ENCODE measurements at places on chromosomes 2 and 18. TPM values are rescaled to one million over a fixed set of nuclear protein-coding genes. Genes with fewer than 3 reads are reported as not detected.

Gene STARD6
- total RNA-seq, result not detected

DNA sequence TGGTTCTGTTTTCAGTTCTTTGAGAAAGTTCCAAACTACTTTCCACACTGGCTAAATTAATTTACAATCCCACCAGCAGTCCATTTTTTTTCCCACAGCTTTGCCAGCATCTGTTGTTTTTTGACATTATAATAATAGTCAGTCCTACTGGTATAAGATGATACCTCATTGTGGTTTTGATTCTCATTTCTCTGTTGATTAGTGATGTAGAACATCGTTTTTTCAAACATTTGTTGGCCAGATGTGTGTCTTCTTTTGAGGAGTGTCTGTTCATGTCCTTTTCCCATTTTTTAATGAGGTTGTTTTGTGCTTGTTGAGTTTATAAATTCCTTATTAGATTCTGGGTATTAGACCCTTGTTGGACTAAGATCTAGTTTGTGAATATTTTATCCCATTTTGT is 376.8 kb upstream of the NT5C1B start:
- no peak for DNase-seq
- no peaks in the 10 kb centered on the region for H3K27me3 ChIP-seq
- no peak overlapping the region for H3K27ac ChIP-seq
- no peak overlapping the region for H3K4me3 ChIP-seq

DNA sequence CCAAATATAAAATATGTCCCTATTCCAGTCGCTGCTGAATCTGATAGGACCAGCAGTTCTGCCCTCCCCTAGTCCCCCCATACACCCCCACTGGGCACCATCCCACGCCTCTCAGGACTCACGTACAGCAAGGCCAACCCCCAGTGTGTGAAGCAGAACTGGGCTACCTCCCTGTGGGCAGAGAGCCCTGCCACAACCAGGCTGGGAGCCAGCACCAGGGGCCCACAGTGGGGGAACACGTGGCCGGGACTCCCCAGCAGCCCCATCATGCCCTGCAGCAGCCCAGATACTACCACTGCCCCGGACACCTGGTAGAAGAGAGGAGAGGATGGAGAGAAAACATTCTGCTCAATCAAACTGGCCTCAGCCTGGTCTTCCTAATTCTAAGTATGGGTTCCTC is 1.3 kb downstream of the SLC23A3 start:
- no peaks in the 10 kb centered on the region for H3K27me3 ChIP-seq
- DNase-seq, result no peak
- no peak overlapping the region for H3K4me3 ChIP-seq

DNA sequence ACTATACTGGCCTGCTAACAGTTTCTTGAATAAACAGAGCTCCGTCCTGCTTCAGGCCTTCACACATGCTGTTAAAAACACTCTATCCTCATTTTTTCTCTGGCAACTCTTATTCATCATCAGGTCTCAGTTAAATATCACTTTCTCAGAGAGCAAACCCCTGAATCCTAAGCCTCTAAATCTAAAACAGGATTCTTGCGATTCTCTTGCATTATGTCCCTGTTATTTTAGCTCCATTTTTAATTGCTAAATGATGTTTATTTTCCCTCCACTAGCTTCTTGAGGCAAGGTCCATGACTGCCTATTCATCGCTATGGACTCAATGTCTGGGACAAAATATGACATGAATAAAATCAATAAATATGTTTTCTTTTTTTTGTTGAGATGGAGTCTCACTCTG is 190.7 kb upstream of the SMAD7 start:
- no peak for DNase-seq
- peak overlapping the region; percentile 67 for H3K27ac ChIP-seq
- no peak overlapping the region for H3K4me3 ChIP-seq
- no peaks in the 10 kb centered on the region for H3K27me3 ChIP-seq

Gene CRACDL
- 17.0 TPM for total RNA-seq

- peaks cover 41% of the 10 kb centered on the region for H3K4me1 ChIP-seq
- no peak overlapping the region for H3K4me3 ChIP-seq
- DNase-seq, result no peak
- no peaks in the 10 kb centered on the region for H3K36me3 ChIP-seq
- H3K27me3 ChIP-seq, result no peaks in the 10 kb centered on the region
- no peak overlapping the region for H3K27ac ChIP-seq
Observed at GRCh38 chr2:200744201-200744602, 67.5 kb upstream of the BZW1 start.

Gene RIT2
- not detected for total RNA-seq

Gene CXCR1
- not detected for total RNA-seq

- H3K27ac ChIP-seq, result no peak overlapping the region
- H3K27me3 ChIP-seq, result no peaks in the 10 kb centered on the region
- no peak overlapping the region for H3K4me3 ChIP-seq
- DNase-seq, result no peak
Observed at GRCh38 chr2:173326806-173327205, 27.9 kb upstream of the CDCA7 start.

DNA sequence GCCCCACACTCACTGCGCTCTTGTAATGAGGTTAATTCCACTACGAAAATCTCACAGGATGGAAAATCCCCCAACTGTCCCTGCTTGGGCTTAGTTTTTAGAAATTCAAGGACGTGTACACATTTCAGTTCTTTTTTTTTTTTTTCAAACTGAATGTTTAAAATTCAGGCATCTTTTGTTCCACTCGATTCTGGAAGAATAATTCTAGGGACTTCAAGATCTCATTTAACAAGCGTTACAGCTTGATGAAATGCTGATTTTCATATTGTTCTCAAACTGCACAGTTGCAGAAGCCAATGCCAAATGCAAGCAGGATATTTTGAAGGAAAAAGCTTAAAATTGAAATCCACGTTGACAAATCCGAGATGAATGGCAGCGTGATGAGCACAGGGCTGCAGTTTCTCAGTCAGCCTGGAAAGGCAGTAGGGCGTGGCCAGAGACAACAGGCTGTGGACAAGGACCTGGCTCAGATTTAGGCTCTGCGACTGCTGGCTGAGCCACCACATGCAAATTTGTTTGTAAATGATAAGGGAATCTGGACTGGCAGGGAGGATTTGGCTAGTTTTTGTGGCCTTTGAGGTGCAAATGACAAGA is 128.1 kb upstream of the MYCN start:
- H3K4me3 ChIP-seq, result no peak overlapping the region
- H3K4me1 ChIP-seq, result peaks cover 11% of the 10 kb centered on the region
- H3K27ac ChIP-seq, result no peak overlapping the region
- peaks cover 16% of the 10 kb centered on the region for H3K27me3 ChIP-seq

GRCh38 chr18:55334875-55335274 is 253.1 kb downstream of the TCF4 start:
- H3K27ac ChIP-seq, result no peak overlapping the region
- no peak overlapping the region for H3K4me3 ChIP-seq
- H3K4me1 ChIP-seq, result peaks cover 18% of the 10 kb centered on the region
- H3K27me3 ChIP-seq, result no peaks in the 10 kb centered on the region
- DNase-seq, result no peak

Gene ITSN2
- 26.6 TPM for total RNA-seq

GRCh38 chr18:51767293-51767692 is 569.8 kb upstream of the MEX3C start:
- DNase-seq, result no peak
- H3K36me3 ChIP-seq, result no peaks in the 10 kb centered on the region
- peaks cover 3% of the 10 kb centered on the region for H3K27me3 ChIP-seq

DNA sequence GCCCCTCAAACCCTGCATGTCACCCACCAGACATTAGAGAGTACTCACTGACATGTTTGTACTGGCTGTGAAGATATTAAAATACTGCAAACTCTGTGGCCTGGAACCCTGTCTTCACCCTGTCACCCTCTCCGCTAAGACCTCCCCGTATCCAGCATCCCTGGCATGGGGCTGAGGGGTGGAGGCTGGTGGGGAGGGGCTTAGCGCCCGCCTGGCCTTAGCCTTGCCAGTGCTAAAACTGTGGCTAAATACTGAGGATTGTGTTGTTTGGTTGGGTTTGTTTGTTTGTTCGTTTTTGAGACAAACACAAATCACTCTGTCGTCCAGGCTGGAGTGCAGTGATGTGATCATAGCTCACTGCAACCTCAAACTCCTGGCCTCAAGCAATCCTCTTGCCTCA is 1.8 kb downstream of the PSTPIP2 start:
- no peak overlapping the region for H3K27ac ChIP-seq
- no peak for DNase-seq
- no peaks in the 10 kb centered on the region for H3K36me3 ChIP-seq
- H3K27me3 ChIP-seq, result no peaks in the 10 kb centered on the region
- H3K4me3 ChIP-seq, result no peak overlapping the region

- H3K27me3 ChIP-seq, result peaks cover 20% of the 10 kb centered on the region
- no peak overlapping the region for H3K4me3 ChIP-seq
- DNase-seq, result no peak
- H3K36me3 ChIP-seq, result no peaks in the 10 kb centered on the region
Observed at GRCh38 chr2:175823002-175823706, 178.9 kb downstream of the LNPK start.

DNA sequence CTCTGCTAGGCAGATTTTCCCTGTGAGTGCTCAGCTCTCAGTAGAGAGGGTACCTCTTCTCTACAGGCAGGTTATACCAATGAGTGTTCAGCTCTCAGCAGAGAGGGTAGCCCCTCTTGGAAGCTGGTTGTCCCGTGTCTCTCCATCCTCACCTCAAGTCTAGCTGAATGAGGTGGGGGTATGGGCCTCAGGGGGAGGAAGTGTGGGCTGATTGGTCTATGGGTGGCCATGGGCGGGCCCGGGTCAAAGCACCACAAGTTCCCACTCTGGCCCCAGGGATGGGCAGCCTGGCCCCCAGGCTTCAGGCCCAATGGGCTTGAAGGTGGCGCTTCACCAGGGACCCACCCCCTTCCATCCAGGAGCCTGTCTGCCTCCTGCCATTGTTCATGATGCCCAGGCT is 17.0 kb upstream of the MBD2 start:
- H3K36me3 ChIP-seq, result no peaks in the 10 kb centered on the region
- H3K27me3 ChIP-seq, result no peaks in the 10 kb centered on the region

- H3K27me3 ChIP-seq, result peaks cover 30% of the 10 kb centered on the region
- H3K27ac ChIP-seq, result no peak overlapping the region
- no peaks in the 10 kb centered on the region for H3K4me1 ChIP-seq
- no peak for DNase-seq
- H3K36me3 ChIP-seq, result peaks cover 2% of the 10 kb centered on the region
Observed at GRCh38 chr18:24669502-24669901, 209.1 kb downstream of the HRH4 start.

Gene TSPYL6
- not detected for total RNA-seq

DNA sequence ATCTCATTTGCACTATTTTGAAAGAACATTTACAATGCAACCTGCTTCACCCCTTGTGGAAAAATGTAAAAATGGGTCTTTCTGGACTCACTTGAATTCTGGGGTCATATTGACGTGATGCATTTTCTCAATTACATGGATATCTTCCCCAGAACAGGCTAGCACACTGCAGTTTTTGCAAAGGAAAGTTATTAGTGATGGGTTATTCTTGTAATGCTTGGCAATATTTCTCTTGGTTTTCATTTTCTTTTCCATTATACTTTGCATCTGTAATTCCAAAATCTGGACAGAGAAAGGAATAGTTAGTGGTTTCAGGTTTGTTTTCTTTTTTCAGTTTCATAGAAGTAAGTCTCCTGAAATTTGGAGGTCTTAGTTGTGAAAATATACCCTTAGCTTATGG is 24.8 kb upstream of the FAP start:
- no peak for DNase-seq
- H3K4me1 ChIP-seq, result peaks cover 6% of the 10 kb centered on the region
- H3K27me3 ChIP-seq, result no peaks in the 10 kb centered on the region
- no peaks in the 10 kb centered on the region for H3K36me3 ChIP-seq
- no peak overlapping the region for H3K27ac ChIP-seq

DNA sequence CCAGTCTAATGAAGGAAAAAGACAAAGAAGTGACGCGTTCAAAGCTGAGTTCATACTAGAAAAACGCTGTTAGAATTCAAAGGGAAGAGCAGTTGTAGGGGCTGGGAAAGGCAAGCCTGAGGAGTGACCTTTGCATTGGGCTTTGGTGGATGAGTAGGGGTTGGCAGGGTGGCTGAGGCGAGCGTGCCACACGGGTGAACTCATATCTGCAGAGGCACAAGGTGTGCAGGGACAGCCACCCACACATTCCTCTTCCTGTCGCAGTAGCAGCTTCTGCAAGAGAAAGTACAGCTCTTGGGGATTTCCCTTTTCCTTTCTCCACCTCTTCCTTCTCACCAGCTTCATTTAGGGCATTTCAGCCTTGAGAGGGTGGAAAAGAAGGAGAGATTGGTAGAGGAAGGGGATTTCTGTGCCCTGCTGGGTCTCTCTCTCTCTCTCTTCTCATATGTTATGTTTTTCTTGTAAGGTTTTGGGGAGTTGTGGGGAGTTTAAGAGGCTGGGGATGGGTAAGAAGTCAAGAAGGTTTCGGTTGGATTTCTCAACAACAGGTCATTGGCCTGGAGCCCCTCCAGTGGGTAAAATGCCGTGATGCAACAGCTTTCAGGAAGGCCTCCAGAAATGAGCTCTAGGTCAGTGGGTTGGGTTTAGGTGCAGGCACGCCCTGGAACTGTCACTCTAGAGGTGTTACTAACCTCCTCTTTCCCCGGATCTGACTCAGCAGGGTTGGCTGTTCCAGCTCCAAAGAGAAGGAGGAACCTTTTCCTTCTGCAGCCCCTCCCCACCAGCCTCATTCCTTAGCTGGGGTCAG is 40.1 kb downstream of the ODC1 start:
- no peaks in the 10 kb centered on the region for H3K27me3 ChIP-seq
- H3K4me3 ChIP-seq, result no peak overlapping the region
- H3K4me1 ChIP-seq, result peaks cover 57% of the 10 kb centered on the region
- peaks cover 2% of the 10 kb centered on the region for H3K36me3 ChIP-seq

DNA sequence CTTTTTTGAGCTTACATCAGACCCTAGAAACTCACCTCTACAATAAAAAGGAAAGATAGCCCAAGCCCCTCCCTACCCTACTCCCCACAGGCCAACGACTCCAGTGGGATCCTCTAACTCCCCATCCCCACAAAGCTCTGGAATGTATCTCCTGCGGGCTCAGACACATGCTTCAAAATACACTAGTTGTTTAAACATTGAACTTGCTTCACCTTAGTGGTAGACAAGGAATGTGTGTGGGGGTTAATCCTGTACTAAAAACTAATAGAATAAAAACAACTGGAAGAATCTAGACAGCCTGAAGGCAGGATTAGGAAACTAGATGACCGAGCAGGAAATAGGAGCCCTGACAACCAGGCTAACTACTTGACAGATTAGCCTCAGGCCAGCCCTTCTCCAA is 211.5 kb downstream of the SUCLG1 start:
- H3K36me3 ChIP-seq, result no peaks in the 10 kb centered on the region
- H3K27me3 ChIP-seq, result peaks cover 6% of the 10 kb centered on the region
- H3K4me1 ChIP-seq, result no peaks in the 10 kb centered on the region
- DNase-seq, result no peak
- no peak overlapping the region for H3K4me3 ChIP-seq

Gene GPR155
- 15.3 TPM for total RNA-seq

Gene SGO2
- 4.9 TPM for total RNA-seq

Measured in chondrocyte (in vitro differentiated cells).